Right kidney (tissue), 9 donors: ENCODE measurements at places on chromosomes 4 and X.

DNA sequence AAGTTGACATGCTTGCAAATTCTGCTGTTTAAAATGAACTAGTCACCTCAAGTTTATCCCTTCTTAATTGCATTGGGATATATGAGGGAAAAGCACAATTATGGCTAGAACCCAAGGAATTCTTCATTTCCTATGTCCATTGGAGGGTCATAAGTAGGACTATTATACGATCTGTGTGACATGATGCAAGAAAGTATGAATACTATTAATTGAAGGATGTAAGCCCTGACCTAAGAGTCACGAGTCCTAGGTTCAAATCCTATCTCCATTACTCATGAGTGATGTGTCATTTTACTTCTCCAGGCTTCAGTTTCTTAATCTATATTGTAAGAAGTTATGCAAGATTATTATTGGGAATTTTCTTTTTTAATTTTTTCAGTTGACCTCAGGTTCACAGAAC, 542.9 kb upstream of the GRIA3 start:
- DNase-seq, result no peak

GRCh38 chrX:30568136-30568535, 9.4 kb downstream of the TASL start:
- no peak for DNase-seq

GRCh38 chr4:109389369-109390114, 44.1 kb upstream of the SEC24B start:
- peak; percentile 23 for DNase-seq

GRCh38 chr4:10491401-10491800, 34.2 kb upstream of the ZNF518B start:
- DNase-seq, result no peak

DNA sequence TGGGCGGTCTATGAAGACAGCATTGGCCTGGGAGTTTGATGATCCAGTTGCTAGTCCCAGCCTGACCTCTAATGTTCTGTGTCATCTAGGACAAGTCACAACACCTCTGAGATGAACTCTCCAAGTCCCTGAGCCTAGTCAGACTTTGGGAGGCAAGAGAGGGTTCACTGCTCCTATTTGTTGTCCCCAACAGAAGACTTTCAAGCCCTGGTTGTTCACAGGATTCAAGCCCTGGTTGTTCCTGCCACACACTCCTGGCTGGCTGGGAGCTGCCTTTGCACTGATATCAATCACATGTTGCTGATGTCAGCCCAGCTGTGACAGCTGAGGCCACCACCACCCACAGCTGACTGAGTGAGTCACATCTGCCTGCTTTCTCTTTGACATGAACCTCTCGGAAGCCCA, 253.2 kb upstream of the RASGEF1B start:
- no peak for DNase-seq
